Activated CD4-positive, alpha-beta T cell treated with anti-CD3 and anti-CD28 coated beads for 4 hours (primary cell): ENCODE measurements at places on chromosomes 2 and 18.
A peak's percentile ranks its signal among the peaks of the same experiment; 100 is the strongest.

DNA sequence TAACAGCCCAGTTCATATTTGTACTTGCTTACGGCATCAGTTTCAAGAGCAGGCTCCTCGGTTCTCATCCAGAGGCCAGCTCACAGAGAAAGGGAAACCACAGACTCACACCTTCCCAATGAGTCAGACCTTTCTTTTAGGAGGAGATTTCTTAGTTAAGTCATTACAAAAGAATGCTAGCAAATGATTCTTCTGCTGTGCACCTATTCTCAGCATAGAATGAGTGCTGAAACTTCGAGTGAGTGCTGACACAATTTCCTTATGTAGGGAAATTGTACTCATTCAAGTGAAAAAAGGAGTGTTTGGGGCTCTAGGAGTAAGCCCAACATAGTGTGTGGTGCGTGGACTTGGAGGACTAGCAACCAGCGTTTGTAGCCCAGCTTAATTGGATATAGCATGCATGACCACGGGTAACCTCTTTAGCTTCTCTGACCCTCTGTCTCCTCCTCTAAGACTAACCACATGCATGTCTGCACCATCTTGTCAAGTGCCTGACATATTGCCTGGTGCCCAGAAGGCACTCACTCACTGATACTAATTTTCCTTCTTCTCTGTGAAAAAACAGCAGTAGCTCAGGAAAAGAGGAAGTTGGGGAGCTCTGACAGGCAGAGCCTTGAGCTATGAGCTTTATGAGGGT, 87.0 kb downstream of the ALPK2 start:
- peak; percentile 46 for DNase-seq

DNA sequence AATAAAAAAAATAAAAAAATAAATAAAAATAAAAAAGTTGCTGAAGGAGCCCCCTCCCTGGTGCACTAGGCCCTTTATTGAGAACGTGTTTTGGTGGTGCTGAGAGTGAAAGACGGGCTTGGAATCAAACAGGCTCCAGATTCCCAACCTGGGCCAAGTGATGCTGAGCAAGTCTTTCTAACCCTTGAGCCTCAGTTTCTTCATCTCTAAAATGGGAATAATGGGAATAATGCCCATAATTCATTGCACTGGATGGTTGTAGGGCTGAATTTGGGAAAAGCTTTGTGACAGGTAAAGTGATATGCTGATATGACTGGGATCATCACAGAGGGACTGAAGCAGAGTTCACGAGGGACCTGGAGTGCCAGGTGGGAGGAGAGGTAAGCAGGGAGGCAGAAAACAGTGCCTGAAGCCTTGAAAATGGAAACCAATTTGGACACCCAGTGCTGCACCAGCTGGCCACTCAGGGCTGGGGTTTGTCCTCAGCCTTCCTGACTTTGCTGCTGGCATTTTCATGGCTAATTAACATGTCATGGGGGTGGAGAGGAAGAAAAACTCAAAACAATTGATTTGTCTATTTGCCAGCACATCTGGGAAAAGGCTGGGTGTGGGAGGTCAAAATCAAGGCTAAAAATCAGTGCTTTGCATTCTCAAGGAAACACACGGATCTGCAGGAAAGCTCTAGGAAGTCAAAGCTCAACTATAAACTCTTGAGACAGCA, 241.3 kb downstream of the LOXHD1 start:
- DNase-seq: no peak

GRCh38 chr2:112640800-112641675, 4.7 kb upstream of the SLC20A1 start:
- DNase-seq: no peak

GRCh38 chr2:35454966-35455638, 900.5 kb upstream of the CRIM1 start:
- no peak for DNase-seq

DNA sequence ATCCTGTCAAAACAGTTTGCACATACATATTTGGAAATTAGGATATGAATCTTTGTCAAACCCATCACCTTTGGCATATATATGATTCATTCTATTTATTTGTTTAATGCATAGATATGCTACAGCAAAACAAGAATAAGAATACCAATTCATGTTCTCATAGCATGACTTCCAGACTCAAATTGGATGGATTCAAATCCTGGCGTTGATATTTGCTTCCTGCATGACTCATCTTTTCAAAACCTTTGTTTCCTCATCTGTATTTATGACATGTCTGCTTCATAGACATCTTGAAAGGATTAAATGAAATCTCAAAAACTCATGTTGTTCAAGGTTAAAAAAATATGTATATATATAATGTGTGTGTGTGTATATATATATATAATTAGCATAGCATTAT, 261.3 kb downstream of the MBD5 start:
- no peak for DNase-seq

GRCh38 chr2:22901471-22902179, 483.4 kb upstream of the KLHL29 start:
- DNase-seq: no peak

- DNase-seq: no peak
Observed at GRCh38 chr2:240397924-240398645, 37.4 kb upstream of the GPC1 start.
